ENCODE measurements at places on chromosomes 11 and 22. TPM values are rescaled to one million over a fixed set of nuclear protein-coding genes. Genes with fewer than 3 reads are reported as not detected.

- peak; percentile 21 for DNase-seq
Measured at GRCh38 chr11:84922212-84922805, 704.8 kb downstream of the DLG2 start.

DNA sequence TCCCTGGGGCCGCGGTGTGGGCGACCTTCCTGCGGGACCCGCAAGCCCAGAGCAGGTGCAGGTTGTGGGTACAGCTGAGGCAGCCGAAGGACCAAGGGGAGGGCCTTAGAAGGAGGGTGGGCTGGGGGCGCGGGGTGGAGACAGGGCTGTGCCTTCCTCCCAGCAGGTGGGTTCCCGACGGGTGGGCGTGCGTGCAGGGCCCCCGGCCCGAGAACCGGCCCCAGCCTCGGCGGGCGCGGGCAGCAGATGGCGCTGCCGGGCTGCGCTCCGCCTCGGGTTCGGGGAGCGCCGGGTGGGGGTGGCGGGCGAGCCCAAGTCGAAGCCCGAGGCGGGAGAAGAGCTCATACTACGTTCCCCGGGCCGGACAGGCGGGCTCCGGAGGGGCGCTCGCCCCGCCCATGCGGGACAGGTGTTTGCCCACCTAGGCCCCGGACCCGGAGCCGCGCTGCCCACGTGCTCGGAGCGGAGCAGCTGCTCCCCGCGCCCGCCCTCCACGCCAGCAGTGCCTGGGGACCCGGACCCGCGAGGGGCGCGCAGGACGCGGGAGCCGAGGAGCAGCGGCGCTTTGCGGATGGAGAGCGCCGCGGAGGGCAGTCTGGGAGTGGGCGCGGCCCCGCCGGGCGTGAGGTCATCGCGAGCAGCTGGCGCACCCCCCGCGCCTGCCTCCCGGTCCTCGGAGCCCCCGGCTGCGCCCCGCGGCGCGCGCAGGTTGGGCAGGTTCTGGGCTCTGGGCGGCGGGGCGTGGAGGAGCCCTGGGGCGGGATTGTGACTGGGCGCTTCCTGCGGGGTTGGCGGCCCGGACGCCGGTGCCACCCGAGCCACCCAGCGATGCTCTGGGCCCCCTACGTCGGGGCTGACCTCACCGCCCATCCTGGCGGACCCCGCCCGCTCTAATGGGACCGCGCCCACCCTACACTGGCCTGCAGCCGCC, 25.3 kb downstream of the DUSP8 start:
- DNase-seq, result peak; percentile 67

DNA sequence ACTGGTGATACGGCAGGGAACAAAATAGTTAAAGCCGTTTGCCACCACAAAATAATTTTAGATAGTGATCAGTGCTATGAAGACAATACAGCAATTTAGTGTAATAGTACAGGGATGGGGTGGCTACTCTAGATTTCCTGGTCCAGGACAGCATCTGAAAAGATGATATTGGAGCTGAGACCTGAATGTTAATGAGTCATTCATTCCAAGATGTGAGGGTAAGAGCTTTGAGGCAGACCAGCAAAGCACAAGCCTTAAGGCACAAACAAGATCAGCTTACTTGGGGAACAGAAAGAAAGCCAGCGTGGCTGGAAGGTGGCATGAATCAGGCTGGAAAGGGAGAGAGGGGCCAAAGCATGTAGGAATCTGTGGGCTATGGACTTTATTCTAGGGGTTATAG, 132.3 kb downstream of the TRIM44 start:
- no peak for DNase-seq

GRCh38 chr11:107496011-107496410, 38.4 kb upstream of the CWF19L2 start:
- peak; percentile 63 for DNase-seq

Gene DMC1
- total RNA-seq, result 4.2 TPM

Gene XKR3
- not detected for total RNA-seq

Gene LRRC10B
- 0.13 TPM for total RNA-seq

Gene HBB
- total RNA-seq, result 755 TPM

Data from muscle of leg (tissue), 16 donors.